ENCODE measurements at places on chromosomes 12 and 14.

GRCh38 chr12:13101821-13102375 is 1.6 kb downstream of the GSG1 start:
- no peak for DNase-seq

- DNase-seq = no peak
Observed at GRCh38 chr14:106207316-106207715, 680.9 kb downstream of the TMEM121 start.

- DNase-seq = no peak
Observed at GRCh38 chr14:74573421-74574089, 38.5 kb downstream of the LTBP2 start.

DNA sequence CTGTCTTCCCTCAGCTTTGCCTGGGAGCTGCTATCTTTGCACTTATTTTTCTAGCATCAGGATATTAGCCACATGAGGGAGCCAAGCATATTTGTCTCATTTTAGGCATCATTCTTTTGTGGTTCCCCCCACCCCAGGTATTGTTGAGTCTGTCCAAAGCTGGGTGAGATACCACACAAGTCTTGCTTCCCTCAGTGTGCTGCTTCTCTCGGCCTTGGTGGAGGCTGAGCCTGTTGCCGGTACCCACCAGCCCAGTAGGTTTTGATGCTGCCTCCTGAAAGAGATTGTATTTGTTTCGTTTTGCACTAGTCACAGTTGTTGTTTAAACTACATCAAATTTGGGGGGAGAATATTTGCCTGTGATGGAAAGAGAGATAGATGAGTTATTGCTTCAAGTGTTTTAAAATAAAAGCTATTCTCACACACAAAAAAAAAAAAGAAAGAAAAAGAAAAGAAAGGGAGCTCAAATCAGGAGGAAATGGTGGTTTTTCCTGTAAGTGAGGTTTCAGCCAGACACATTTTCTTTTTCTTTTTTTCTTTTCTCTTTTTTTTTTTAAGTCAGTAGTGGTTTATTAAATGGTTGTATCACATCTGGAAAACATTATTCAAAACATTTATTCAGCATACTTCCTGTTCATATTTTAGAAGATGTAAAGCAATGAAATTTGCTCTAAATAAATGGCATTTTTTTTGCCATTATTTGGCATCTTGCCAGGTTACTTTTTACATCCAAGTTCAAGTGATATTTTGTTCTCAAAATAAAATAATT is 58.5 kb downstream of the SLC4A8 start:
- peak; percentile 4 for DNase-seq

DNA sequence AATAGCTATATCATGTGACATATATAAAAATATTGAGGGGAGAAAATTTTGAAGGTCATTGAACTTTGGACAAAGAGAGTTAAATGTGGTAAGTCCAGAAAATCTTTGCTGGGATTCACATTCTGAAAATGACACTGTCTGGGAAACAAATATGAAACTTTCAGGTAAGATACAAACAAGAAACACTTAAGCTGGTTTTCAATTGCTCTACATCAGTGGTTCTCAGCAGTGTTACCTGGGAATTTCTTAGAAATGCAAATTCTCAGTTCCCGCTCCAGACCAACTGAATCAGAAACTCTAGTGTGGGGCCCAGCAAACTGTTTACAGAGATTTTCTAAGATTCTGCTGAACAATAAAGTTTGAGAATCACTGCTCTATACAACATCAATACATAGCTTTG is 3.6 kb upstream of the CDK17 start:
- DNase-seq = no peak

- DNase-seq = no peak
Observed at GRCh38 chr12:104189915-104190555, 25.5 kb upstream of the TXNRD1 start.

DNA sequence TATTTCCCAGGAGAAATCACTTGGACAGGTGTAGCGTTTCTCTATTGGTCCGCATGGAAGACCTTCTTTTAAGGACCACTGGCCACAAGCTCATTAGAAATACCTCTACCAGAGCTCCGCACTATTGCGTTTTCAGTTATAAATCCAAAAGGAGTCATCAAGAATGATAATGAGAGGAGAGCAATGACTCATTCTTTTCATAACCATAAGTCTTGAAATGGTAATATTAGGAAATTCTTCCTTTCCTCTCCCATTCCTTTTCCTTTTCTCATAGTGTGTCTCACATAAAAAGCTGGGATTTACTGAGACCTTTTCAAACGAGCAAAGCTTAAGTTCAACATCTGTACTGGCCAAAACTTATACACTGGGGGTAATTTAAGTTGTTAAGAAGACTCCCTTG is 215.7 kb downstream of the CPNE8 start:
- DNase-seq = no peak

Measured in stimulated activated CD8-positive, alpha-beta memory T cell treated with anti-CD3 and anti-CD28 coated beads, Interleukin-4, amount 100 ng/mL, for 24 hours (primary cell).